ENCODE measurements at places on chromosomes 7 and 10.

DNA sequence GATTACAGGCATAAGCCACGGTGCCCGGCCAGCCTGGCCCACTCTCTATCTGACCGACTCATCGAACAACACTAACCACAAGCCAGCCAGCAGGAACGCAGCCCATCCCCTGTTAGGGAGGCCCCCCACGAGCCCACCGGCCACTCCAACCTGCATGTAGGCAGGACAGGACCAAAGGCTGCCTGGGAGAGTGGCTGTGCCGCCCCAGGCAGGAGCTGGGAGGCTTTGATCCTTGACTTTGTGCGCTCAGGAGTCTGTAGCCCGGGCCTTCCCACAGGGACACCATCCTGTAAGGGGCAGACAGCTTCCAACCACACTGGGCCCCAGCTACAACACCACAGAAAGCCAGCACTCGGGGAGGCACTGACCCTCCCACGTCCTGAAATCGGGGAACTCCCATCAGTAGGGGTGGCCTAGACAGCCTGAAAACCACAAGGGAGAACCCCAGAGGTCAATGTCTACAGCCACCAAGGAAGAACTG, 29.4 kb downstream of the GRID1 start:
- DNase-seq = no peak

- no peak for DNase-seq
Measured at GRCh38 chr10:57513637-57514036, 754.1 kb downstream of the IPMK start.

GRCh38 chr7:30224511-30225062, 59.8 kb upstream of the ZNRF2 start:
- DNase-seq = peak; percentile 40

- no peak for DNase-seq
Measured at GRCh38 chr7:28237363-28237762, 56.8 kb upstream of the JAZF1 start.
